ENCODE measurements at places on chromosomes 5 and 9.
A peak's percentile ranks its signal among the peaks of the same experiment; 100 is the strongest.

DNA sequence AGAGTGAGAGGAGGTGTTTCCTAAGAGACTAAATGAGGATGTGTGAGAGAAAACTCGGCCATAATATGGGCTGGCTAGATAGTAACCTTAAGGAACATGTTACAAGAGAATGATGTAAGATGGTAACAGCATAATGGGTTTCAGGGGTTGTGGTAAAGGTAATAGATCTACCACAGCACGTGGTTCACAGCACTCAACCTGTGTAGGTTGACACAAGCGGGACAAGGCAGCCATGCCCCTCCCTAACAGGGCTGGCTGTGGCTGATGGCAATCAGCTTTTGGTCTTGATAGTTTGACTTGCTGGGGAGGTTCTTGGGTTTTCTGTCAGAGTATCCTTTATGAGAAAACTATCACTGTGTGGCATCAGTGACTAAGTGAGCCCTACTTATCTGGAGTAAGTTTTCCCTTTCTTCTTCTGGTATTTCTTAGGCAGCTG is 138.6 kb downstream of the TRIO start:
- DNase-seq: no peak

GRCh38 chr9:121895358-121895757 is 197.8 kb downstream of the TTLL11 start:
- no peak for DNase-seq

- no peak for DNase-seq
Observed at GRCh38 chr5:83513491-83513890, 41.9 kb downstream of the VCAN start.

- DNase-seq: no peak
Observed at GRCh38 chr5:14489643-14490042, 91.9 kb upstream of the OTULINL start.

GRCh38 chr5:177494346-177495195 is 2.8 kb downstream of the PDLIM7 start:
- no peak for DNase-seq

- no peak for DNase-seq
Observed at GRCh38 chr5:115946655-115947054, 15.6 kb upstream of the LVRN start.

- DNase-seq: no peak
Observed at GRCh38 chr5:113806250-113806649, 292.8 kb downstream of the YTHDC2 start.

DNA sequence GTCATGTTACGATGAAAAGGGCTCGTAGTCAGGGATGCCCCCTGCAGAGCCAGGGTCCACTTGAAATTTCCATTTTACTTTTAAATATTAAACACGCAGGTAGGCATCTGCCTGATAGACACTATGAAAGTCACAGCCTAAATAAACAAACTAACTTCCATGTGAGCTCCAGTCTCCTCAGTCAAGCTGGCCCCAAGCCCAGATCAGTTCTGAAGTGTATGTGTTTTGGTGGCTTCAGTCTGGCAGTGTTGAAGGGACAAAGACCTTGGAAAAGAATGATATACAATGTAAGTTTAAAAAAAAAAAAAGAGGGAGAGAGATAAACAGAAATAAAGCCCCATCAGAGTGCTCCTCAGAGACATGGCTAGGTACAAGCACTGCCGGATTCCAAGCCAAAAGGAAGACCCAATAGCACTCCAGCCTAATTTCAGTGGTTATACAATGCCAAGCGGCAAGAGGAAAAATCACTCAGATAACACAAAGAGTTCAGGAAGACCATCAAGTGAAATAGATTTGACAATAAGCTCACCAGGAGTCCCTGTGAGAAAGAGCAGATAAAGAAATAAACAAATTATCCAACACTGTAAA is 181.0 kb downstream of the BNC2 start:
- no peak for DNase-seq

- DNase-seq: peak; percentile 67
Observed at GRCh38 chr9:104927912-104928740, at the start of gene ABCA1. Gene ABCA1 (minus strand): TSS chr9:104928155. CDS start chr9:104903679, 24,476 bp downstream.

DNA sequence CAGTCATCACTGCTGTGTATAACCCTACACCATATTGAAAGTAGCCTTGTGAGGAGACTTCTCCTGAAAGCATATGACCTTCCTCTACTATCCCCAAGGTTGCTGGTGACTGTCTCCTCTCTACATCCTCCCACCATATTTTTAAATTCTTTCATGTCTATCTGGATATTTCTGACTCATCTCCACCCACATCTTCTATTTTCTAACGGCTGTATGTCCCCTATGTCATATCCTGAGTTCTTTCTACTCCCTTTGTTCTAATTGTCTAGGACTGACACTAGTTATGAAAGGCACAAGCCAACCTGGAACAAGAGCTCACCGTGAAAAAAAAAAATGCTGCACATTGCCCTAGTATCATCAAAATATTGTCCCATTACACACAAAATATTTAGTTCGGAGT is 218.3 kb upstream of the ZNF462 start:
- DNase-seq: no peak

DNA sequence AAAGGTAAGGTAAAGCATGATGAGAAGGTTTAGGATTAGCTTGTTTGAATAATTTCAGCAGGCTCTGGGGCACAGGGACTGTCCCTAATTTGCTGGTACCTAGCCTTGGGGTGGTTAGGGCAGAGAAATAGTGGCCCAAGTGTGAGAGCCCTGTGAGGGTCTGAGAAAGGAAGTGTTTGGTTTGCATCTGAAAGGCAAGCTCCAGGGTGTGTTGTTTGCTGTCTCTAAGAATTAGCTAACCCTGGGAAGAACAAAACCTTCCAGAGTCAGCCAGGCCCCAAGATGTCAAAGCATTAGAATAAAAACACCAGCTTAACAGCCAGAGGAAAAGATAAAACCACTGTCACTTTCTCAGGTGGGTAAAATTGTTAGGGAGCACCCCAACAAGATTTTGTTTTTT is 31.0 kb downstream of the TMEM252 start:
- peak; percentile 42 for DNase-seq

DNA sequence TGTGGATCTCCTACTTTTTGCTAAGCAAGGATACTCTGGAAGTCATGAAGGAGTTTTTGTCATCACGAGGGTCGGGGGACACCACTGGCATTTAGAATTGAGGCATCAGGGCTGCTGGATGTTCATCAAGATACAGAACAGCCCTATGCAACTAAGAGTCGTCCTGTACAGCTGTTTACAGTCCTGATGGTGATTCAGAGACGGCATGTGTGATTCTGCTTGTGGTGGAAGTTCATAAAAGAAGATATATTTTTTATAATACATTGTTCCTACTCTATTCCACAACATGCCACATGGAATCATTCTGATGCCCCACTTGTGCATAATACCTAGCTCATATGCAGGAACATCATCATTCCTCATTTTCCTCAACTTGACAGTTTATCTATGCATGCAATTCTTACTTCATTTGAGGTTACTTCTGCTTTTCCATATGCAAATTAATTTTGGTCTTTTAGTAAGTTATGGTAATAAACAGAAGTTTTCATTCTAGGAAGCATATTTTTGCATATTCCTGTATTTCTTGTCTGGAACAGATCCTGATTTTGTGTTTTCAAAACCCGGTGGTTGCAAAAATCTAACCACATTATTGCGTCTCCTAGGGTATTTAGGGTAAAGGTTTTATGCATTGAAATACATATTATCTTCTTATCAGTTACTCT is 155.2 kb downstream of the ARHGEF28 start:
- DNase-seq: no peak

- DNase-seq: no peak
Observed at GRCh38 chr9:749716-750115, 91.8 kb upstream of the DMRT1 start.

GRCh38 chr9:6188906-6189305 is 26.7 kb upstream of the IL33 start:
- no peak for DNase-seq

- no peak for DNase-seq
Observed at GRCh38 chr9:133762488-133763271, 24.5 kb upstream of the SARDH start.

GRCh38 chr5:65479527-65479926 is 2.2 kb downstream of the ADAMTS6 start:
- no peak for DNase-seq

- DNase-seq: no peak
Observed at GRCh38 chr9:2302606-2303005, 287.5 kb downstream of the SMARCA2 start.

GRCh38 chr5:131491749-131492148 is 143.3 kb downstream of the RAPGEF6 start:
- DNase-seq: no peak

Measured in iPS DF 19.7 (cell line).